Breast epithelium (tissue), 4 donors: ENCODE measurements at places on chromosomes 7 and 10. TPM values are rescaled to one million over a fixed set of nuclear protein-coding genes. Genes with fewer than 3 reads are reported as not detected.

CLDN3 gene
- total RNA-seq: 137 TPM

GRCh38 chr10:93852476-93853095 lies 41.2 kb upstream of the SLC35G1 start:
- DNase-seq: no peak

GRCh38 chr7:83524277-83525075 lies 124.5 kb downstream of the SEMA3E start:
- no peak for DNase-seq

HNRNPH3 gene
- total RNA-seq: 65.3 TPM

DNA sequence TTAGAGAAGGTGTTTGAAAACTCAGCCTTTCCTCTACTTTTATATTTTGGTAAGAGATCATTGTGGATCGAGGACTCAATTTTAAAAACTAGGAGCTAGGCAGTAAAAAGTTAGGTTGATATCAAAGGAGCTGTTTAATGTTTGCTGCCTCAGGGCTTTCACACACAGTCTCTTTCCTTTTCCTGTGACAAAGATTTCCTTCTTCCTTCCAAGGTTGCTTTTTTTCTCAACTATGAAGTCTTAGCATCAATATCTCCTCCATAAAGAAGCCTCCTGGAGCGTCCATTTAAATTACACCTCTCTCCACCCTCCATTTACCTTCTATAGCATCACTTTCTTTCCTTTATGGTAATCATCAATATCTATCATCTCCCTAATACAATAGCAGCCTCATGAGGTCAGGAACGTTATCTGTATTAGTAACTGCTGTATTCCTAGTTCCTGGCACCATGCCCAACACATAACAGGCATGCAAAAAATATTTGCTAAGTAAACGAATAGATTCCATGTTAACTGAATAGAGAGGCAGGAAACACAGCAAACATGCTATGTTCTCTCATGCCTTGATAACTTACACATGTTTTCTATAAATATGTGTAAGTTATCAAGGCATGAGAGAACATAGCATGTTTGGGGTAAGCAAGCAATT lies 48.5 kb downstream of the GNAT3 start:
- DNase-seq: no peak

CCL24 gene
- not detected for total RNA-seq

GRCh38 chr10:76073524-76073923 lies 642.1 kb downstream of the LRMDA start:
- DNase-seq: no peak

DNA sequence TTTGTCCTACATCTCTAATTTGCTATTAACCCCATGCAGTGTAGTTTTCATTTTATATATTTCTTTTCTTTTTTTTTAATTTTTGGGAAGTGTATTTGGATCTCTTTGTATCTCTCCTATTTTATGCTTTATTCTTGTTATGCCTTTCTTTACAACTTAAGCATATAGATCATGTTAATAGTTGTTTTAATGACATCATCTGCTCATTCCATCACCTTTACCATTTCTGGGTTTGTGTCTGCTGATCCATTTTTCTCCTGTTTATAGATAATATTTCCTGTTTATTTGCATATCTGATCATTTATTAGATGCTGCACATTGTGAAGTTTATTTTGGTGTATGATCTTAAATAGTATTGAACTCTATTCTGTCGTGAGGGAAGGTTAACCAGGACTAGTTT lies 13.7 kb downstream of the COPG2 start:
- no peak for DNase-seq

DNA sequence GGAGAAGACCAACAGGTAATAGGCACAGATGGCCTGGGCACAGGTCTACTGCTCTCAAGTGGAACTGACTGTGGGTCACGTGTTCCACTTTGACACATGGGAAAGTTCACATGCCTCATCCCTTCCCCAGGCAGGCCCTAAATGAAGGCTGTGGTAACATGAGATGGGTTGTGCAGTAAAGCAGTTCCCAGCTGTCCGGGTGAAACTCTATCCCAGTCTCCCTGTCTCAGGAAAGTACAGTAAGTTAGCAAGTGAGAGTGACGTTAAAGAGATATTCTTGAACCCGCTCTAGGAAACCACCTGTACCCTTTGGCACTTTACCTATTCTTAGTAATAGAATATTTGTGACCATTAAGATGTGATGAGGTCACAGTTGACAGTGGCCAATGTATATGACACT lies 343.7 kb upstream of the AOAH start:
- no peak for DNase-seq

DNA sequence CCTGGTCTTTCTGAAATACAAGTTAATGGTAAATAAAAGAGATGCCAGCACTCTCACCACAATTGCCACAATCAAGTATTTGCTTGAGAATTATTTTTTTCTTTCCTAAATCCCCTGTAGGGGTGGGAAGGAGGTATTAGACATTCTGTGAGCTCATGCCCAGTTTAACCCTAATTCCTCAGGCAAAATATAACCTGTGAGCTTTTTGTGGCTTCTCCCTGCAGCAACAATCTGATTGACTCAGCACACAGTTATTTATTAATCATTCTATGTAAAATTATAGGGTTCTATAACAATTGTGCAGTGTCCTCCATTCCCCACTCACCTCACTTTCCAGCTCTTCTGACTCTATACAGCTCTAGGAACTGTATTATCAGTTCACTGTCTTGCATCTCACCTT lies 66.3 kb downstream of the GLI3 start:
- DNase-seq: no peak

DNA sequence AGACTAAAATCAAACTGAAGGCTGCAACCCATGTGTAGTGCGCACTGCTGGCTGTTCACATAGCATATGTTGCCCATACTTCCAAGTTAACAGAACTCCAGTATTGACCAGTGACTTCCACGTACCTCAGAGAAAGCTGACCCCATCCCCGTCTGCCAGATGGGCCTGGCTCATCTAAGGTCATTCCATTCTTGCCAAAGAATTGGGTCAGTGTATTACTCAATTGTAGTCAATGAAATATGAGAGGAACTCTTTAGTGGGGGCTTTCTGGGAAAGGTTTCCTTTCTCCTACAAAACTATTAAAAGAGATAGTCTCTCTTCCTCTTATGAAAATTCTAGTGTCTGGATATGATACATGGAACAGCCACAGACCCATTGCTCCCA lies 238.6 kb downstream of the COBL start:
- DNase-seq: no peak

DNA sequence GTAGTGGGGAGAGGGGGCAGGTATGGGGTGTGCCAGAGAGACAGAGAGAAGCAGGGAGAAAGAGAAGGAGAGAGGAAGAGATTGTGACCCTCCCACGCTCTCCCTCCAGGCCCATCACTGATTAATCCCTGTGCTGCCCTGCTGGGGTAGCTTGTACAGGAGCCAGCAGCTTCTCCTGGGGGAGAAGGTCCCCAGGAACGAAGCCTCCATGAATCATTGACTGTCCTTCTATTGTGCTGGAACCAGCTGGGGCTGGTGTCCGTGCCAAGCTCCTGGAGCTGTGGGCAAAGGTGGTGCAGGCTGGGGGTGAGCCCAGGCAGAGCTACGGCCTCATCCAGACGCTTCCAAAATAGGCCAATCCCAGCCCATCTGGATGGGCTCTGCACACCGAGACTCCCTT lies 20.9 kb downstream of the AQP1 start:
- DNase-seq: peak; percentile 15

APBB1IP gene
- 6.2 TPM for total RNA-seq

DNA sequence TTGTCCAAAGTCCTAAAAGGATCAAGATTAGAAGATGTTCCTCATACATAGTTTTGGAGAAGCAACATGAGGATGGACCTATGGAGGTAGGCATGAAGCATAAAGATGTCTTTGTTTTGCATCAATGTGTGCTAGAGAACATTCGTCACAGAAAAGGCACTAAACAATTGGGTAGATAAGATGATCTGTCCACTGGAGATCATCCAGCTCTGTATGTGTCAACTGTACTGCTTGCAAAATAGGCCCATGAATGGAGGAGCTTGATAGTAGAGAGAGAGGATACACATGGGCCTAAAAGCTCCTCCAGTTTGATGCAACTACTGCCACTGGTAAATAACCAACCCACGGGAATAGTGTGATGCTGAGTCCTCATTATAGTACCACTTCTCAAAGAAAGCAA lies 286.4 kb upstream of the HGF start:
- DNase-seq: no peak

PAX4 gene
- not detected for total RNA-seq

DNA sequence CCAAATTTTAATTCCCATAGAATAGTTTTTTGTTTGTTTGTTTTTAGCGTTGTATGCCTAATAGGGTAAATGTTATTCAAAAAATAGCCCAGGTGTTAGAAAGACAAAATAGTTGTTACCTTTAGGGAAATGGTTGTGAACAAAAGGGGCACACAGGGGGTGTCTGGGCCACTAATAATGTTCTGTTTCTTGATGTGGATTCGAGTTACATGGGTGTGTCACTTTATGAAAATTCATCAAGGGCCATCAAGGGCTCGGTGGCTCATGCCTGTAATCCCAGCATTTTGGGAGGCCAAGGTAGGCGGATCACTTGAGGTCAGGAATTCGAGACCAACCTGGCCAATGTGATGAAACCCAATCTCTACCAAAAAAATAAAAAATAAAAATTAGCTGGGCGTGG lies 531.8 kb upstream of the C7orf33 start:
- DNase-seq: no peak

GRCh38 chr10:114179747-114180146 lies 594 bp downstream of the TDRD1 start:
- no peak for DNase-seq

GRCh38 chr10:97836446-97836845 lies 13.2 kb upstream of the GOLGA7B start:
- no peak for DNase-seq

MRLN gene
- total RNA-seq: not detected

DNA sequence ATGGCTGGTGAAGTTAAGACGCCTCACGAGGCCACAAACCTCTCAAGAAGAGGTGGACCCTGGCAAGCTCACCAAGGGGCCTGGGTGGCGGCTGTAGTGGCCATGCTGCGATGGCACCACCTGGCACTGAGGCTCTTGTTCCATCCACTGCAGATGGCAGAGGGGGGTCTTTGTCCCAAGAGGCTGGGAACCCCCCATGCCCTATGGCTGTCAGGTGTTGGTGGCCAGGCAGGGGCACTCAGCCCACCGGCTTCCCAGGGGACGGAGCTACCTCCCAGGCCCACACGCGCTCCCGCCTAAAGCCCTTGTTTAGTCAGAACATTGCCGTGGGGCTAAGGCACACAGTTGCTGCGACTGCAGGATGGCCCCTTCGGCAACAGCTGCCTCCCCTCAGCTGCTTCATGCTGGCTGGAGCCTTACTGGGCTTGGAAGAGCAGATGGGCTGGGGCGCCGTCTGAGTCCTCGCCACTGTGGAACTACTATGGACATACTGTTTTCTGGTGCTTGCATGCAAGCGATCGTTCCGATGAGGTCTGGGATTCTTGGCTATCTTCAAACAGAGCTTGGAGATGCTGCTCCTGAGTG lies 46.8 kb downstream of the DPYSL4 start:
- DNase-seq: no peak

SNX10 gene
- total RNA-seq: 13.4 TPM

- no peak for DNase-seq
Measured at GRCh38 chr7:132410861-132411541, 165.3 kb downstream of the PLXNA4 start.

GRCh38 chr10:75207079-75207856 lies 3.3 kb upstream of the VDAC2 start:
- DNase-seq: no peak

CFAP70 gene
- 7.8 TPM for total RNA-seq

DNA sequence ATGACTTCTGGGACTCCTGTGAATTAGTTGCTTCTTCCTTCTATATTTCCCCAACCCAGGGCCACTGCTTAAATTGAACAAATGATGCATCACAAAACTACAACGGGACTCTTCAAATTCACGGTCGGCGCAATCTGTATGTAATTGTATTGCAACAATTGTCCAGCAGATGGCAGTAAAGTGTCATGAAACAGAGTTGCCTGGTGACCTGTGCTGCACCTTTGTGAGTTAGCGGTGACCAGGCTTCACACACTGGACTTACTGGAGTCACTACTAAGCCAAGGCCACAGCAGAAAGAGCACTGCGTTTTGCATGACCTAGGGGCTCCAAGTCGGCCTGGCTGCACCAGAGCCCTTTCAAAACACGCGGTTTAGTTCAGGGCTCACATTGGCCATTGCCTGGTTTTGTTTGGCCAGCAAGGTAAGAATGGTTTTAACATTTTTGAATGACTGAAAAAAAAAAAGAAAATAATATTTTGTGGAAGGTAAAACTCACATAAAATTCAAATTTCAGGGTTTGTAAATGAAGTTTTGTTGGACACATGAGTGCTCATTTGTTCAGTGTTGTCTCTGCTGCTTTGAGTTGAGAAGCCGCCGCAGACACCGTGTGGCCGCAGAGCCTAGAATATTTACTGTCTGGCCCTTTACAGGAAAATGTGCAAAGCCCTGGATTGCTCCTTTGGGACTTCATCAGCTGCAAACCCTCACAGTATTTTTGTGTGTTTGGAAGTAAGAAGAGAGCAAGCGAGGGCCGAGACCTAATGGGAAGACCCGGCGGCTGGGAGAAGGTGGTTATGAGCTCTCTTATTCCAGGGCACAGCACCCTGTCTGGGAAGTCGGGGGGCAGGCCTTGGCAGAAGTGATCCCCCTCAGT lies 23.2 kb upstream of the ZNF32 start:
- peak; percentile 51 for DNase-seq

PLAU gene
- 4.2 TPM for total RNA-seq

GRCh38 chr7:151757274-151757673 lies 119.6 kb downstream of the PRKAG2 start:
- no peak for DNase-seq

DNA sequence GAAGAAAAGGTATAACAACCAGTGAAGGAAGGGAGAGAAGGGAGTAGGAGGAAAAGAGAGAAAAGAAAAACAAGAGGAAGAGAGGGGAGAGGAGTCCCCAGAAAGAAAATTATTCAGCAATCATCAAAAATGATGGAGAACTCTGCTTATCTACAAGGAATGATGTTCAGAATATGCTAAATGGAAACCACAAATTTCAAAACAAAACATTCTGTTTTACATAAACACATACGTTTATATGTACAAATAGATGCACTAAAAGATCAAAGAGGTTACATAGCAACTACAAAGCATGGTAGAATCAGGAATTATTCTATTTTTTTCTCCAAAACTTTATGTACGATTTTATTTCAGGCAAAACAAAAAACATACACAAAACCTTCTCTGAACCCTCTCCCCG lies 91.9 kb downstream of the FAM13C start:
- no peak for DNase-seq

DNA sequence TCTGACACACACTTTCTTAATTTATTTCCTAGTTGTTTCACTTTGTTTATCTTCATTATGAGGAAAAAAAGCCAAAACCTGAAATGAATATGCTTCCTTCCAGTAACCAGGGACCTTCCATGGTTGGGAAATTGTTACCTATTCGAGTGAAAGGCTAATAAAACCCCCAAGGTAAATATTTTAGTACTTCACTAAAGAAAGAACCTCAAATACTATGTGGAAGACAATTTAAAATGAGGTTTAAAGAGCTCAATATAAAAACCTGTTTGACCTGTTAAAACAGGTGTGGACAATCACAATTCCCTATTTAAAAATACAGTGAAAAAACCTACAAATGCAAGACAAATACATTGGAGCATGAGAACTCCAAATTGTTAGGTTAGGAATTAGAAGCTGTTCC lies 192.6 kb downstream of the CFTR start:
- no peak for DNase-seq

- no peak for DNase-seq
Measured at GRCh38 chr10:62185919-62186692, 82.5 kb downstream of the RTKN2 start.

SPDYE8 gene
- total RNA-seq: not detected

- no peak for DNase-seq
Measured at GRCh38 chr7:91780521-91780920, 100.0 kb downstream of the MTERF1 start.

MASTL gene
- 7.5 TPM for total RNA-seq
